EL (cell line): ENCODE measurements at places on chromosomes 16 and 17.

DNA sequence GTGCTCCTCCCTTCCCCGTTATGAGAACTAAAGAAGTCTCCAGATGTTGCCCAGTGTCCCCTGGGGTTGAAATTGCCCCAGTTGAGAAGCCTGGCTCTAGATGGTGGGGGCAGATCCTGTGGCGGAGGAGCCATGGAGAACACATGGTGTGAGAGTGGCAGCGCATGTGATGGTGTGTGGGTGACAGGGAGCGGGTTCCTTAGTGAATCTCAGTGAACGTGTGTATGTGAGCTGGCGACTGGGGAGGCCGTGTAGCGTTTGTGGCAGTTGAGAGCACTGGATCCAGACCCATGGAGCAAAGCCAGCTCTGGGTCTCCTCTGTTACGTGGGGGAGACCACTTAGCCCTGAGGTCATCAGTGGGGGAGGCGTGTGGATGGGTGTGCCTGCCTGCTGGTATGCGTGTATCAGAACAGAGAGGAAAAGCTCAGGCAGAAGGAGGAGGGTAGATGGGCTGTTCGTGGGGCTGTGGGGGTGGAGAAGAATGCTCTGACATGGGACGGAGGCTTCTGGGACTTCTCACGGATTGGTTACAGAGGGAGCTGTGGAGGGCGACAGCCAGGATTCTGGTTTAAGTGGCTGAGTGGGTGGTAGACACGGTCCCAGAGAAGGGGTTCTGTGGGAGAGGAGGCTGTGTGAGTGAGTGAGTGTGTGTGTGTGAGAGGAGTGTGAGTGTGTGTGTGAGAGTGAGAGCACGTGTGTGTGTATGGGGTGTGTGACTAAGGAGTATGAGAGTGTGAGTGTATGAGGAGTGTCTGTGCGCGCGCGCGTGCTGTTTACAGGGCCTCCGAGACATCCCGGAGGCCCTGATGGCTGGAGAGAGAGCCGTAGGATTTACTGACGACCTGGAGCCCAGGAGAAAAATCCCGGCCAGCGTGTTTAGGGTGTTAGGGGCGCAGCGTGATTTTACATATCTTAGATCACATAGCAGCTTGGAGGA is 193.8 kb downstream of the SNX29 start:
- no peak for DNase-seq

DNA sequence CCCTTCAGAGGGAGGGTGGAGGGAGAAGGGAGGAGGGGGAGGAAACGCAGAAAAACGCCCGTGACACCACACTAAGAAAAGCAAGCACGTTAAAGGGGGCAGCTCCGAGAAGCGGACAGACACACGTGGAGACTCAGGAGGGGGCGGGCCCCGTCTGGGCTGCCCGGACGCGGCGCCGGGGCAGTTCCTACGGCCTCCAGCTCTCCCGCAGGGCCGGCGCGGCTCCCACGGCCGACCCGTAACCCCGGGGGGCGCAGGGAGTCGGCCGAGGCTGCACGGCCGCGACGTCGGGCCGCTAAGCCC is 362 bp downstream of the KLHDC4 start:
- DNase-seq = peak; percentile 21

- DNase-seq = no peak
Measured at GRCh38 chr16:87143661-87144121, 173.5 kb downstream of the C16orf95 start.

- no peak for DNase-seq
Measured at GRCh38 chr17:418421-418751, 65.8 kb upstream of the RPH3AL start.

DNA sequence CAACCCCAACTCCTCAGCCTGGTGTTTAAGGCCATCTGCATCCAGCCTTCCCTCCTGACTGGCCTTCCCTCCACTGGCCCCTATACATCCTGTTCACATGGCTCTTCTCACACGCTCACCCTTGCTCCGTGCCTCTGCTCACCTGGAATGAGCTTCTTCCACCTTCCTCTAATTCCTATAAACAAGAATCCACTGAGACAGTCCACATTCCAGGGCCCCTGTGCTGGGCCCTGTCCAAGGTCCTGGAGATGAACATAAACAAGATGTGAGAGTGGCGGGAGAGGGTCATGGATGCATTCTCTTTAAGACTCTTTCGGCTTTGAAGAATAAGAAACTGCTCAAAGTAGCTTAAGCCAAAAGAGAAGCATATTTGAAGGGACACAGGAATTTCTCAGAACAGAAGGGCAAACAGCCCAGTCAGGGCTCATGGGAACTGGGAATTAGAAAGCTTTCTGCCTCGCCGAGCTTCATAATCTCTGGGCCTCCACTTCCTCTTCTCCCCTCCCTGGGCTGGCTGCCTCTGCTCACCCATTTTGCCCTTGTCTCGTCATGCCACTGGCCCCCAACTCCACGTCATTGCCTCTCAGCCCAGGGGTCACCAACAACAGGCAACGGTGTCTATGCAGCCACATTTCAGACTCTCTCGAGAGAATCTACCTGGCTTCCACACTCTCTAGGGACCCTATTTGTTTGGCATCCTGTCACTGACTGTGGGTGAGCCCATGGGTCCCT is 13.5 kb downstream of the SPPL2C start:
- peak; percentile 33 for DNase-seq

DNA sequence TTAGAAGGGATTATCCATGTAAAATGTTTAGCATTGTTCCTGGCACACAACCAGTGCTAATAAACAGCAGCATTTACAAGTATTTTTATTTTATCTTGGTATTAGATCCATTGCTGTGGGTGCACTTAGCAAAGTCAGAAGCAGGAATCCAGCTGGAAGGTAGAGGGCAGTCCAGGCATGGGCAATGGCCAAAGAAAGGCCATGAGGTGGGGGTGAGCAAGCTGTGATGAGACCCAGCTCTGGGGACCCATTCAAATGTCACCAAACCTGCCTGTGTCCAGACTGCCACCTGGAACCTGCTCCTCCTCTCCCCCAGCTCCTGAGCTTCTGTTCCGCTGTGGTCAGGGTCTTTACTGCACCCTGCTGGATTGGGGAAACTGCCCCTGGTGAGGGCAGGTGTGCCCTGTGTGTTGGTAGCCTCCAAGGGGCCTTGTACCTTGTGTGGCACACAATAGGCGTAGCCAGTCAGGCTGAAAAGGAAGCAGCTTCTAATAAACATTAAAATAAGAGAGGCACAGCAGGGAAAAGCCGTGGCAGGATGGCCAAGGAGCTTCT is 118.0 kb upstream of the CRHR1 start:
- no peak for DNase-seq

DNA sequence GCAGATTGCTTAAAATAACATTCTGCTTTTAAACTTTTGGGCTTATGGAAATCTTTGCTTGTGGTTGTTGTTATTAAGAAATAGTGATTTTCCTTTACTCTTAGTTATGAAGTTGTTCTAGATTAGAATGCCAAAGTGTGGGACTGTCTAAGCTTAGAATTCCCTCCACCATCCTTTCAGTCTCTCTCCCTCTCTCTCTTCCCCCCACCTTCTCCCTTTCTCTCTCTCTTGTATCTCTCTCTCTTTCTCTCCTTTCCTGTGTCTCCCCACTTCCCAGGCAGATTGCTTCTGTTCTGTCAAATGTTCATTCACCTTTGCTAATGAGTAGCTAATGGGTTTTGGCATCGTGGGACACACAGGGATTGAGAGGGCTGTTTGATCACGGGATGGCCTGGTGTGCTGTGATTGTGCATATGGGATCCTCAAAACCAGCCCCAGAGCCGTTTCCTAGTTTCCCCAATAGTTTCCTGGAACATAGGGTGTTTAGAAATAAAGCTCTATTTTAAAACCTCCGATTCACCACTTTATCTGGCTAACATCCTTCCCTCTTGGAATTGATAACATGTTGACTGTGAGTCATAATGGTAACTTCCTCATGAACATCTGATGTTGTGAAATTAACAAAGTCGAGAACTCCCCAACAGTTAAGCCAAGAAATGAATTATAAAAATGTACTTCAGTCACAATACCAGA is 502.6 kb downstream of the TMEM114 start:
- no peak for DNase-seq

- DNase-seq = peak; percentile 75
Measured at GRCh38 chr16:87132361-87133014, 184.7 kb downstream of the C16orf95 start.

- no peak for DNase-seq
Measured at GRCh38 chr17:82229698-82230608, 1.1 kb downstream of the SLC16A3 start.

DNA sequence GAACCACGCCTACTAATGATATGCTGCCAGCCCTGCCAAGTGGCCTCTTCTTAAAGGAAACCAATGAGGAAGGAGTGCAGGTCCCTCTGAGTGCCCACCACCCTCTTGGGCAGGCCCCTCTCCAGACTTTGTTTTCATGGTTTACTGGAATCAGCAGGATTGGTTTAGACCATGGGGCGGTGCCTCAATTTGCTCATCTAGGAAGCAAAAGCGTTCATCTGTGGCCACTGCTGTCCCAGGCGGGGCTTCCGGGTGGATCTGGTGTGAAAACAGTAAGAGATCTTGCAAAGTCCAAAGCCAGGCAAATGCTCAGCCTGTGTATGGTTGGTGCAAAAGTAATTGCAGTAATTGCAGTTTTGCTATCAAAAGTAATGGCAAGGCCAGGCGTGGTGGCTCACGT is 71.3 kb downstream of the AMFR start:
- no peak for DNase-seq

GRCh38 chr16:79372503-79373184 is 227.9 kb downstream of the MAF start:
- no peak for DNase-seq

DNA sequence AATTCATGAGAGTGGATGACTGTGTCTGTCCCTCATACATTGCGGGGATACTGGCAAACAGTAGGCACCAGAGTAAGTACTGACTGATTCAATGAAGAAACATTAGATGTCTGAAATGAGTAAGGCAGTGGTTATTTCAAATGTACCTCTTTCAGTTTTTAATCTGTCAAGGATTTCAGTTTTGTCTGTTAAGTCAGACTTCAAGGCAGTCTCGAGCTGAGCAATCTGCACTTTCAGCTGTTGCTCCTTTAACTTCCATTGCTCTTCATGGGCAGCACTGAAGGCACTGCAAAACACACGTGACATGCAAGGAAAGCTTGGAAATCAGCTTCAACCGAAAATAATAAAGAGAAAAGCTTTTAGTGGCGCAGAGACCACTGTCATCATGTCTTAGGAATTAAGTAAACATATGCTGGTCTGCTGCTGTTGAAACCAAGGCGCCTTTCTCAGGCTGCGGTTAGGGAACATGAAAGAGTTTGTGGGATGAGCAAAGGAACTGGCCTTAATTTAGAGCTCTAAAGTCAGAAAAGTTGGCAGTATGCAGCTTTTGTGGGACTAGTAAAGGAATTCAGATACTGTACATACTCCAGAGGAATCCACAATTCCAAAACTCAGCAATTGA is 38.8 kb downstream of the RPGRIP1L start:
- DNase-seq = peak; percentile 93

DNA sequence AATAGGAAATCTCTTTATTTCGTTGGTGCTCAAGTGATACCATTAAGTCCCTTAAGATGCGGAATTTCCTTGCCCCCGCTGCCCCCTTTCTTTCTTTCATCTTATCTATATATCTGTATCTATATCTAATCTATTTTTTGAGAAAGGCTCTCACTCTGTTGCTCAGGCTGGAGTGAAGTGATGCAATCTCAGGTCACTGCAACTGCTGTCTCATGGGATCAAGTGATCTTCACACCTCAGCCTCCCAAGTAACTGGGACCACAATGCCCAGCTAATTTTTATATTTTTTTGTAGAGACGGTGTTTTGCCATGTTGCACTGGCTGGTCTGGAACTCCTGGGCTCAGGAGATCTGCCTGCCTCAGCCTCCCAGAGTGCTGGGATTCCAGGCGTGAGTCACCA is 693.5 kb downstream of the WWOX start:
- DNase-seq = no peak

- DNase-seq = no peak
Measured at GRCh38 chr16:89709716-89710432, 8.4 kb upstream of the SPATA2L start.

- no peak for DNase-seq
Measured at GRCh38 chr17:82839617-82840292, at the start of gene ZNF750. Gene ZNF750 (minus strand): TSS chr17:82840022. CDS start chr17:82832454, 7,568 bp downstream.

DNA sequence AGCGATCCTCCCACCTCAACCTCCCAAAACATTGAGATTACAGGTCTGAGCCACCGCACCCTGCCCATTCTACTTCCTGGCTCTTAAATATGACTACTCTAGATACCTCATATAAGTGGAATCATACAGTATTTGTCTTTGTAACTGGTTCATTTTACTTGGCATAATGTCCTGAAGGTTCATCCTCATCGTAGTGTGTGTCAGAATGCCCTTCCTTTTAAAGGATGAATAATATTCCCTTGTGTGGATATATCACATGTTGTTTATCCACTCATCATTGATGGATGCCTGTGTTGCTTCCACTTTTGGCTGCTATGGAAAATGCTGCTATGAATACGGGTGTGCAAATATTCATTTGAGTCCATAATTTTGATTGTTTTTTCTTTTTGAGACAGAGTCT is 5.7 kb upstream of the CETP start:
- no peak for DNase-seq

DNA sequence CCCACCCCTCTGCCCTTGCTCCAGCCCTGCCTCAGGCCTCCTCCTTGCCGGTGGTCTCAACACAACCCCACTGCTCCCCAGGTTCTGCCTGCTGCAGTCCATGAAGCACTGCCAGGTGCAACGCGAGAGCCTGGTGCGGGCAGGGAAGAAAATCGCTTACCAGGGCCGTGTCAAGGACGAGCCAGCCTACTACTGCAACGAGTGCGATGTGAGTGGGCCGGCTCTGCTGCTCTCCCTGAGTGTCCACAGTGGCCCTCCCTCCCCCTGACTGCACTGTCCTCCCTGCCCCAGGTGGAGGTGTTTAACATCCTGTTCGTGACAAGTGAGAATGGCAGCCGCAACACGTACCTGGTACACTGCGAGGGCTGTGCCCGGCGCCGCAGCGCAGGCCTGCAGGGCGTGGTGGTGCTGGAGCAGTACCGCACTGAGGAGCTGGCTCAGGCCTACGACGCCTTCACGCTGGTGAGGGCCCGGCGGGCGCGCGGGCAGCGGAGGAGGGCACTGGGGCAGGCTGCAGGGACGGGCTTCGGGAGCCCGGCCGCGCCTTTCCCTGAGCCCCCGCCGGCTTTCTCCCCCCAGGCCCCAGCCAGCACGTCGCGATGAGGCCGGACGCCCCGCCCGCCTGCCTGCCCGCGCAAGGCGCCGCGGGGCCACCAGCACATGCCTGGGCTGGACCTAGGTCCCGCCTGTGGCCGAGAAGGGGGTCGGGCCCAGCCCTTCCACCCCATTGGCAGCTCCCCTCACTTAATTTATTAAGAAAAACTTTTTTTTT is 1.8 kb upstream of the TMEM88 start:
- DNase-seq = no peak

- no peak for DNase-seq
Measured at GRCh38 chr16:13856398-13856797, 63.6 kb upstream of the ERCC4 start.

- no peak for DNase-seq
Measured at GRCh38 chr17:41315814-41316445, 420 bp upstream of the KRTAP17-1 start.

- no peak for DNase-seq
Measured at GRCh38 chr16:69724414-69724873, 1.9 kb downstream of the NQO1 start.

GRCh38 chr16:9251026-9251425 is 159.6 kb downstream of the HAPSTR1 start:
- DNase-seq = no peak

GRCh38 chr17:63571632-63572310 is 21.5 kb downstream of the DCAF7 start:
- peak; percentile 87 for DNase-seq
